ENCODE measurements at places on chromosomes 5 and 9. TPM values are rescaled to one million over a fixed set of nuclear protein-coding genes. Genes with fewer than 3 reads are reported as not detected.

- H3K27ac ChIP-seq, result peak overlapping the region; percentile 75
- peaks cover 43% of the 10 kb centered on the region for H3K36me3 ChIP-seq
- peaks cover 19% of the 10 kb centered on the region for H3K4me1 ChIP-seq
- no peak for DNase-seq
- H3K4me3 ChIP-seq, result no peak overlapping the region
These were observed 9.5 kb downstream of the MTRR start for GRCh38 chr5:7878381-7878873.

The TRIM36 gene
- 0.25 TPM for total RNA-seq

The CER1 gene
- total RNA-seq, result not detected

DNA sequence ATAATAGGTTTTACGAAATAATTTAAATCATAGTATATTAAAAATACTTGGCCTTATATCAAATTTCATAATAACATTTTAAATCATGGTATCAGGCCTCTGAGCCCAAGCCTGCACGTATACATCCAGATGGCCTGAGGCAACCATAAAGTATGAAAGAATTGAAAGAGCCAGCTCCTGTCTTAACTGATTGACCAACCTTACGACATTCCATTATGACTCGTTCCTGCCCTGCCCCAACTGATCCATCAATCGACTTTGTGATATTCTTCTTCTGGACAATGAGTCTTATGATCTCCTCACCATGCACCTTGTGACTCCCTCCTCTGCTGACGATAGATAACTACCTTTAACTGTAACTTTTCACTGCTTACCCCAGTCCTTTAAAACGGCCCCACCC is 545.0 kb downstream of the MTRR start:
- no peak overlapping the region for H3K4me3 ChIP-seq
- no peaks in the 10 kb centered on the region for H3K36me3 ChIP-seq
- H3K27ac ChIP-seq, result no peak overlapping the region
- DNase-seq, result no peak

GRCh38 chr5:1971944-1972343 is 89.2 kb upstream of the IRX4 start:
- H3K4me1 ChIP-seq, result no peaks in the 10 kb centered on the region
- H3K36me3 ChIP-seq, result no peaks in the 10 kb centered on the region
- H3K4me3 ChIP-seq, result no peak overlapping the region
- no peak overlapping the region for H3K27ac ChIP-seq
- H3K27me3 ChIP-seq, result no peaks in the 10 kb centered on the region
- no peak for DNase-seq

The BAAT gene
- total RNA-seq, result 31.9 TPM

All from liver (tissue), 10 donors.